ENCODE measurements at places on chromosomes 13 and 19.

GRCh38 chr19:20669263-20669662, 7.9 kb upstream of the ZNF626 start:
- no peak for DNase-seq

DNA sequence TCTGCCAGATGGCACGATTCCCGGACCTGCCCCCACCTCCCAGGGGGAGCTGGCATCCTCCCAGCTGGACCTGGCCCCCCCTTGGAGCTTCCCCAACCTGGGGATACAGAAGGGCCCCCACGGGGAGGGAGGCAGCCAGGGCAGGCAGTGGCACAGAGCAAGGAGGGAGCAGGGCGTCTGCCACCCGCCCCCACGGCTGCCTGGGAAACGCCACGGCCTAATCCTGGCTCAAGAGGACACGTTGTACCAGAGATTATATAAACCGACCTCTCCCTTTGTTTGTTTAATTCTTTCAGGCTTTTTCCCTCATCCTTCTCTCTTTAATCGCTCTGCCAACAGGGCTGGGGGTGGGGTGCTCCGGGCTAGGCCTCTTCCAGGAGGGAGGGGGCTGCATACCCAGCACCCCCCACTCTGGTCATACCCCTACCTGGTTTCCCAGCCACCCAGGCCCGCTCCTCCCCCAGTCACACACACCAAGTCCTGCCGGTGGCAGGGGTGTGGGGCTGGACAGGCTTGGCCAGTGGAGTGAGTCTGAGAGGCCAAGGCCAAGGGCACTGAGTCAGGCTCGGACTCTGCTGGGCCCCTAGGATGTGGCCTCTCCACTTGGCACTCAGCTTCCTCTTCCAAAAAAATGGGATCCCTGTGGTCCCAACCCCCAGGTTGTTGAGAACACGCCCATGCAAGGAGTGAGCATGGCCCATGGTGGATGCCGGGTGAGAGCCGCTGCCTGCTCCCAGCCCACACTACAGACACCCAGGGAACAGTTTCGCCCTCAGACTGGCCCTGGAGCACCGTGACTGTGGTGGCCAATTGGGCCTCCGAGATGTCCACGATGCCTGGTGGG, 29.5 kb upstream of the NFIC start:
- DNase-seq, result no peak

DNA sequence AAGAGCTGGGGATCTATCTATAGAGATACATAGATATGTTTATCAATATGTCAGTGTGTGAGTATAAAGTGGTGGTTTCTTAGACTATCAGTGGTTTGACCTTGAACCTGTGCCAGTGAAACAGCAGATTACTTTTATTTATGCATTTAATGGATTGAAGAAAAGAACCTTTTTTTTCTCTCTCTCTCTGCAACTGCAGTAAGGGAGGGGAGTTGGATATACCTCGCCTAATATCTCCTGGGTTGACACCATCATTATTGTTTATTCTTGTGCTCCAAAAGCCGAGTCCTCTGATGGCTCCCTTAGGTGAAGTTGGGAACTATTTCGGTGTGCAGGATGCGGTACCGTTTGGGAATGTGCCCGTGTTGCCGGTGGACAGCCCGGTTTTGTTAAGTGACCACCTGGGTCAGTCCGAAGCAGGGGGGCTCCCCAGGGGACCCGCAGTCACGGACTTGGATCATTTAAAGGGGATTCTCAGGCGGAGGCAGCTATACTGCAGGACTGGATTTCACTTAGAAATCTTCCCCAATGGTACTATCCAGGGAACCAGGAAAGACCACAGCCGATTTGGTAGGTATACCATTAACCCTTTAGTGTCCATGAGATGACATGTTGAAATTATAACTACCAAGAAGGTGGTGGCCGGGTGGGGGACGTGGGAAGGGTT, 880 bp downstream of the FGF9 start:
- DNase-seq, result no peak

DNA sequence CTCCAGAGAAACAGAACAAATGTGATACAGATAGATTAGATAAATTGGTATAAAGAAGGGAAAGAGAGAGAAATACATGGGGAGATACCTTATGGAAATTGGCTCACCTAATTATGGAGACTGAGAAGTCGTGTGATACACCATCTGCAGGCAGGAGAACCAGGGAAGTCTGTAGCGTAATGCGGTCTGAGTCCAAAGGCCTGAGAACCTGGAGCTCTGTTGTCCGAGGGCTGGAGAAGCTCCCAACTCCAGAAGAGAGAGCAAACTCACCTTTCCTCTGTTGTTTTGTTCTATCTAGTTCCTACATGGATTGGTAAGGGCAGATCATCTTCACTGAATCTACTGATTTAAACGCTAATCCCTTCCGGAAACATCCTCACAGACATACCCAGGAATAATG, 648.2 kb upstream of the GPC6 start:
- DNase-seq, result no peak

Data from activated CD4-positive, alpha-beta T cell treated with anti-CD3 and anti-CD28 coated beads for 1 hour (primary cell).